ENCODE measurements at places on chromosomes 5 and 9.

- DNase-seq = no peak
Measured at GRCh38 chr5:9537223-9538141, 8.4 kb downstream of the SEMA5A start.

DNA sequence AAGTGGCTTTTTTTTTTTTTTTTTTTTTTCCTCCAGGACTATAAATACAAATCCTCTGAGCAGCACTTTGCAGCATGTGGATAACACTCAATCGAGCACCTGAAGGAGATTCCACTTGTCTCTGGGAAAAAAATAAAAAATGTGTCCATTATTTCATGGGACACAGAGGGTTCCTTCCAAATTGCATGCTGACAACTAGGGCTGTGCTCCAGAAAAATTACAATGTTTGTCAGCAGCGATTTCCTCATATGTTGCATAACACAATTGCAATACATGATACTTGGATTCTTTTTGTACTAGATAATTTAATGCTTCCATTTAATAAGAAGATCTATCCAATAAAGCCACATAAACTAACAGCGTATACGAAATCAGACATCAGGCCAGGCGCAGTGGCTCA lies 84.4 kb downstream of the CDH18 start:
- no peak for DNase-seq

GRCh38 chr5:147918899-147919298 lies 12.6 kb upstream of the C5orf46 start:
- no peak for DNase-seq

DNA sequence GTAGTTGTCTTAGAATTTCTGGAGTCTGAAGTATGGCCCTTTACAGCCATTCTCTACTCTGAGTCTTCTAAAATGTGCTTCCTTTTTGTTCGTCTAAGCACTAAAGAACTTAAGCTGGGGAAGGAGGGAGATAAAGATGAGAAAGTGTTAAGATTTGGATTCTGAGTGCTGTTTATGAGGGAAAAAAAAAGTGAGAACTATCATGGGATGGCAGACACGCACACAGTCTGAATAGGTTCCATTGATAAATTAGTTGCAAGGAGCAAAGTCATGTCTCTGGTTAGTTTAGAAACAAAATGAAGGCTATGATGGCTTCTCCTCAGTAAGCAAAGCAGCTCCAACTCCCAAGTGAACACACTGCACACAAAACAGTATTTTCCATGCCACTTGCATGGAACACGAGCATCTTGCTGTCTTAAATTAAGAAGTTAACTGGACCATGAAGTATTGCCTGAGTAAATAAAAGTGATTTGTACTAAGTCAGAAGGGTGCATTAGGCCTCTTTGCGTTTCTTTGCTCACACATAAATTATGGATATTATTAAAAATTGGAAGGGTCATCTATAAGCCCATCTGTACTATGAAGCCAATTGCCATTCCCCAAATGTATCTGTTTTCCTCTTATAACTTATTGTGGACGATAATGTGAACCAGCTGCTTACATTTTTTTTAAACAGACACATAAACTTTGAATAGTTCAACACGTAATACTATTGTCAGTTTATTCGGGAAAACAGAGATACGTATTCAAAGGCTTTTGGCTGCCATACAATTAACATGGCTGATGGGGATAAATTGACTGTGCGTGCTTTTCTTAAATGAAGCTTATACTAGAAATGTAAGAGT lies 199.3 kb downstream of the SGCD start:
- DNase-seq = no peak

GRCh38 chr5:113531481-113532159 lies 18.1 kb downstream of the YTHDC2 start:
- DNase-seq = no peak

- no peak for DNase-seq
Measured at GRCh38 chr9:79023134-79023580, 548.6 kb upstream of the TLE4 start.

GRCh38 chr5:59099270-59099994 lies 516.6 kb downstream of the RAB3C start:
- no peak for DNase-seq

GRCh38 chr9:84953797-84954705 lies 284.5 kb downstream of the NTRK2 start:
- DNase-seq = peak; percentile 77

DNA sequence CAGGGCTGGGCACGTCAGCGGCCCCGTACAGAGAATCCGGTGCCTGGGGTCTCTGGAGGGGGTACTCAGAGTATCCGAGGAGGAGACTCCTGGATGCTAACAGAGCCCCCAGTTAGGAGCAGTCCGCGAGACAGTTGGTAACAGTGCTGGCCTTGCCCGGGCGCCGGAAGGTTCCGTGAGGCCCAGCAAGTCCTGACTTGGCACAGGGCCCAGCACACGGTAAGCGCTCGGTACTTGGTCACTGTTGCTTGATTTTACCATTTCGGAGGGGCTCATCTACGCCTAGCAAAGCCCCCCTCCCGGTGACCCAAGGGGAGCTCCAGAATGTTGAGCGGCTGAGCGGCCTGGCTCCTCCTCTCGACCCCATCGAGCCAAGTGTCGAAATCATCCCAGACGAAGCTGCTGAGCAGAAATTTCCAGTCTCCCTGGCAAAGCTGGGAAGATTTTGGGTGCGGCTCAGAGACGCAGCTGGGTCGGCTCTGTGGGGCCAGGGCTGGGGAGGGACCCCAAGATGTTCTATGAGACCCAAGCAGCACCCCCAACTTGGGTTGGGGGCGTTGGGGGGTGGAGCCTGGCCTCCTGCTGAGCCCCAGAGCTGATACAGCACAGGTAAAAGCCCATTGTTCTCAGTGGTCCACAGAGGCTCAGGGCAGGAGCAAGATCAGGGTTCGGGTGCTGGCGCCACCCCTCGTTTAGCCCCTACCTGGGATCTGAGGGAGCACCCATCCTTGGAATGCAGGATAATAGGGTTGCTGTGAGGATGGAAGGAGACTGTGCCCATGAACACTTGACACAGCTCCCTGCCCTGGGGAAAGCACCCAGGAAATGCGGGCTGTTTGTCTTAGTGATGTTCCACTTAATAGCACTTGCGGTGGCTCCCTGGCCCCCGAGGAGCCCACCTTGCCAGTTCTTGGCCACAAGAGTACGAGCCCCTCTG lies 137.2 kb downstream of the C9orf50 start:
- DNase-seq = no peak

- DNase-seq = no peak
Measured at GRCh38 chr5:14321936-14322335, 178.8 kb downstream of the TRIO start.

DNA sequence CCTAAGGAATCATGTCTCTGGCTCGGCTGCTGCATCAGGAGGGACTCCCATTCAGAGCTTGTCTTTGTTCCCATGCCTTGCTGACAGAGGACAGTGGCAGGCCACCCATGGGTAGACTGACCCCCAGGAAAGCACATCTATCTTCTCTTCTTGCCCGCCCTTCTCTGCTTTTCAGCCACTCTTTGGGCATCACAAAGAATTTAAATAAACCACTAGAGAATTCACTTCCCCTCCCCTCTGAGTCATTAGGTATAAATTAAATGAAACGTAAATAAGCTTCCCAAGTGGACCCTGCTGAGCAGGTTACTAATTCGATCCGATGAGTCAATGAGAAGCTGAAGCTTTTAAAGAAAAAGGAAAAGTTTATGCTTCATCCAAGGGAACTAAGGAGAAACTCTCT lies 97.0 kb downstream of the DRD1 start:
- no peak for DNase-seq

GRCh38 chr5:153523831-153524230 lies 33.4 kb downstream of the GRIA1 start:
- no peak for DNase-seq

DNA sequence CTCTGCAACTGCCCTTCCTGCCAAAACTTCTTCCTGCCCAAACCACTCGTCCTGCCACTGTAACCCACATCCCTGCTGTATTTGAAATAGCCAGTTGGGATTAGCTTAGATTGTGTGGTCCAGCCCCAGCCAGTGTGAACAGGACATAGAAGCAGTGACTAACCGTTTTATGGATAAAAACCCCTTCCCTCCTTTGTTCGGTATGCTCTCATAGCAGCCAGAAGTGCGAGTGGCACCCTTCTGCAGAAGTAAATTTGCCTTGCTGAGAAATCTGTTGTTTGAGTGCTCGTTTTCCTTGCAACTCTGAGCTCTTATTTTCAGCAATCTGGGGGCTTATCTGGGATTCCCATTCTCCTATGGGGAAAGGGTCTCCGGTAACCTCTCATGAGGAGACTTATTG lies 470.0 kb downstream of the PRDM9 start:
- no peak for DNase-seq

DNA sequence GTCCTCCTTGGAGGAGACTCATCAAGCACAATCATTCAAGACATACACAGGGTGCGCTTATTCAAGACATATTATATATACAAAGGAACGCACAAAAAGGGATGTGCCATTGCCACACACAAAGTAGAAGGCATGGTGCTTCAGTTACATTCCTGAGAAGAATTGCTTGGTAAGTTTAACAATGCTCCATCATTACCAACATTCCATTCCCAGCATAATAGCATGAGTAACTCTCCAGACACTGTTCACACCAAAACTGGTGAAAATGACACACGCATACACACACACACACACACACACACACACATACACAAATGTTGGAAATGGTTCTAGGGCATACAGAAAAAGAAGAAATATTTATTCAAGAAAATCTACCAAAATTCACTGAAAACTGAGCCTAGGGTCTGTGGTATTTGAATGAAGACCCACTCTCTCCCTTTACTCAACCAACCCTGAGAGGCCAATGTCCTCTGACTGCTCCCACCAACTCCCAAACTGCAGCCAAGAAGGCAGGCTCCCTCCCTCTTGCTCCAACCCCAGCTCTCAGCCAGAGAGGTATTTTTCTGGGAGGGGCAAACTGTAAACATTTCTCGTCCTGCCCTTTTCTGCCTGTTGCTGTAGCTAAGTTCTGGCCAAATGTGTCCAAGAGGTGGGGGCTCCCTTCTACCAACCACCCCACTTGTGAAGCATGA lies 19.9 kb downstream of the UGT3A1 start:
- no peak for DNase-seq

GRCh38 chr9:134899818-134900217 lies 17.9 kb downstream of the FCN1 start:
- no peak for DNase-seq

DNA sequence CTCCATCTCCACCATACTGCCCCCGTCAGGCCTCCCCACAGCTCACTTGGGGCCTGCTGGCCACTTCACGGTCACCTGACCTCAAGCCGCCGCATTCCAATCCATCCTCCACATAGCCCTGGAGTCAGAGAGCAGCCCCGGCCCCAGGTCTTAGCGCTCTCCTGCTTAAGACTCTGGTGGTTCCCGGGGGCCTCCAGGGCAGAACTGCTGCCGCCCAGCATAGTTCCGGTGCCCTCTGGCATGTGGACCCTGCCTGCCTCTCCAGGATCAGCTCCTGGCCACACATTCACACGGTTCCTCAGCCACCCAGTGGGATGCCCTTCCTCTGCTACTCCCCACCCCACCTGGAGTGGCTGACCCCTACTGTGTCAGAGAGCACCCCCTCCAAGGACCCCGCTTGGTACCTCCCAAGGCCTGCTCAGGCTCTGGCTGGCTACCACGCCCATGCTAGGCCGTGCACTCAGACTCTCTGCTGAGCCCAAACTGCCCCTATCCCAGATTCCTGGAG lies 8.7 kb downstream of the PHYKPL start:
- no peak for DNase-seq

- peak; percentile 17 for DNase-seq
Measured at GRCh38 chr9:77751341-77752091, 103.4 kb upstream of the GNA14 start.

DNA sequence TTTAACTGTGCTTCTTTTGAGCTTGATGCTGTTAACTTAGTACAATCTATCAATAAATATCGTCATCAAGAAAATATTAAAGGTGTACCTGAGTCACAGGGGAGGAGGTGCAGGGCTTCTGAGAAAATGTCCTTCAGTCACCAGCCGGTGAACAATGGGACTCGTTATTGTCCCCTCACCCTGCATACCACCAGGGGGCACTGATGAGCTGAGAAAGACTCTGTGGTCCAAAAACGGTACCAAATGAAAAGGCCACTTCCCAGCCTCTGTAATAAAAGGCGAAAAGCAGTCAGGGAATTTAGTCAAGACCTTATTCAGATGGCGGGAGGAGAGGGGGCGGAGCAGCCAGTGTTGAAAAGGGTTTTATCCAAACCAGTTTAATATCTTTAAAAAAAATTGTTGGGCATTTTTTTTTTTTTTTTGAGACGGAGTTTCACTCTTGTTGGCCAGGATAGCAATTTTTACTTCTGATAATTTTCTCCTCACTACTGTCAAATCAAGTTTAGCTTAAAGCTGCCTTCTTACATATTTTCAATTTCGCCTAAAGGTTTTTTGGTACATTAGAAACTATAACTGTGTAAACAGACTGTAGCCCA lies 271.9 kb upstream of the ADAMTS16 start:
- DNase-seq = peak; percentile 85

- no peak for DNase-seq
Measured at GRCh38 chr5:173473288-173473687, 143.2 kb downstream of the BOD1 start.

- DNase-seq = no peak
Measured at GRCh38 chr5:39143151-39143860, 69.1 kb upstream of the RICTOR start.

DNA sequence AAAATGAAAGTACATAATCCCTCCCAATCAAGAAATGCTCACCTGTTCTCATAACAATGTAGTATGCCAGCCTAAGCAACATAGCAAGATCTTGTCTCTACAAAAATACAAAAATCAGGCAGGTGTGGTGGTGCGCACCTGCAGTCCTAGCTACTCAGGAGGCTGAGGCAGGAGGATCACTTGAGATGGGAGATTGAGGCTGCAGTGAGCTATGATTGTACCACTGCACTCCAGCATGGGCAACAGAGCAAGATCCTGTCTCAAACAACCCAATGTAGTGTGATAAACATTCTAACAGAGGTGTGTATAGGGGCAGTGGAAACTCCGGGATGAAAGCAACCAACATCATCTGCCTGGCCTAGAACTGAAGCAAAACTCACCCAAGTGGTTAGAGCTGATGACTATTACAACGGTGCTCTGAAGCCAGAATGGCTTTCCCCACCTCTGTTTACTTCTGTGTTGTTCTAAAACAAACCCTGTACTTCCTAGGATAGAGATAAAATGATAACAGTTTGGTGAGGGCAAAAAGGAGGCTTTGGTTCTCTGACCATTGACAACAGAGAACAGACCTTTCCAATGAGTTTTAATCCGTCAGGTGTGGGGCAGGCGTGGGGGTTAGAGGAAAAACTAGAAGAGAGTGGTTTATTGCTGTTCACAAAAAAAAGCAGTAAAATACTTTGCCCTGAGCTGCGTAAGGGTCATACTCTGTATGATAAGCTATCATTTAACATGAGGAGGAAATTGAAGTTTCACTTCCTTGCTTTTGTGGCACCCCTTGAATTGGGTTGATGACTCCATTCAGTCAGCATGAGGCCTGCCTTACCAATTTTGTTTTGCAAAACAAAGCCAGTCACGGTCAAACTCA lies 18.9 kb downstream of the WNT8A start:
- no peak for DNase-seq

DNA sequence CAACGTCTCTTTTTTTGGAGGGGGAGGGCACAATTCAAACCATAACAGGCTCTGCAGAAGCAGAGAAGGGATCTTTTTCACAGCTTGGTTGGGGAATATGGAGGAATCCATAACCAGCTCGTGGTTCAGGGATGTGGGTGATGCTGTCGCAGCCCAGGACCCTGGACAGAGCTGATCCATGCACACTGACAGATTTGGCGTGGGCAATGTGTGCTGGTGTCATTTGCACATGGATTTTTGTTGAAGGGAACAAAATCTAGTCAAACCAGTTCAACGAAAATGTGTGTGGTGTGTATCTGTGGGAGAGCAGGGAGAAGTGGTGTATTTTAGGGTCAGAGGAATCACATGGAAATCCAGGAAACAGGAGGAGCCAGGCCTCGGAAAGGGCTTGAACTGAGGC lies 4.2 kb downstream of the DOCK2 start:
- DNase-seq = no peak
